ENCODE measurements at places on chromosomes 16 and 17. TPM values are rescaled to one million over a fixed set of nuclear protein-coding genes. Genes with fewer than 3 reads are reported as not detected.
A peak's percentile ranks its signal among the peaks of the same experiment; 100 is the strongest.

- DNase-seq, result no peak
Observed at GRCh38 chr17:81448950-81449349, 53.7 kb downstream of the BAHCC1 start.

- DNase-seq, result peak; percentile 91
Observed at GRCh38 chr17:27805520-27806146, 5.3 kb upstream of the NOS2 start.

- DNase-seq, result no peak
Observed at GRCh38 chr16:70777973-70778406, 23.0 kb downstream of the VAC14 start.

GRCh38 chr17:61338000-61338798 lies 61.4 kb upstream of the TBX2 start:
- no peak for DNase-seq

DNA sequence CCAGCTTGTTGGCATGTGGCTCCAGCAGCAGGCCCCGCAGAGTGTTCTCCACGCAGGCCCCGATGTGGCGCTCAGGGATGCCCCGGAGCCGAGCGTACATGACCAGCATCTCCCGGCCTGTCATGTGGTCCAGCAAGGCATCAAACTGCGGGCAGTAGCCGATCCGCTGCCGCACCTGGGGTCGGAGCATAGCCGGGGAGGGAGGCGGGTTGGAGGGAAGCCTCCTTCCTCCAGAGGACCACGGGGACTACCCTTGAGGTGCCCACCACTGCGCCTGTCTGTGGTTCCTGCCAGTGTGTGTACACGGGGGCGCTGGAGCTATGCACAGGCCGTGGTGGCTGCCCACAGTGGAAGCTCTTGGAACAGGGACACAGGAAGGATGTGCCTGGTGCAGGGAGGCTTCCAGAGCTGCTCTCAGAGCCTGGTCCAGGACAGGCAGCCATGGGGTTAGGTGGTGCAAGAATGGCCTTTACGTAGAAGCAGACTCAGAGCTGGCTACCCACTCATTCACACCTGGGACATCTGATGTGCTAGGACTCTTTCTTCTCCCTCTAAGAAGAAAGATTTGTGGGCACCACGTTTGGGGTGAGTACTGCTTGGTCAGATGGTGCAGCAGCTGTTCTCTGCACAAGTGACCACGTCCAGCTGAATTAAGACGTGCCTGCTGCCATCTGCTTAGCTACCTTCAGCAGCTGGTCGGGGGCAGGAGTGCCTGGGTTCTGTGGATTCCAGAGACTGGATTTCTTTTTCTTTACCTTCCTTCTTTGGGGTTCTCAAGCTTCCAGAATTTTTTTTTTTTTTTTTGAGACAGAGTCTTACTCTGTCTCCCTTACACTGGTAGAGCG lies 11.3 kb upstream of the RNPS1 start:
- DNase-seq, result no peak

GRCh38 chr17:34375426-34375997 lies 12.5 kb upstream of the CCL1 start:
- DNase-seq, result no peak

KRT28 gene
- polyA plus RNA-seq, result not detected
